ENCODE measurements at places on chromosomes 3 and 15. TPM values are rescaled to one million over a fixed set of nuclear protein-coding genes. Genes with fewer than 3 reads are reported as not detected.

The TMC3 gene
- total RNA-seq = not detected

The NEK11 gene
- 14.4 TPM for total RNA-seq

The SLC22A13 gene
- total RNA-seq = 0.33 TPM

The IGSF10 gene
- total RNA-seq = 45.9 TPM

The CCDC39 gene
- total RNA-seq = under 0.01 TPM

DNA sequence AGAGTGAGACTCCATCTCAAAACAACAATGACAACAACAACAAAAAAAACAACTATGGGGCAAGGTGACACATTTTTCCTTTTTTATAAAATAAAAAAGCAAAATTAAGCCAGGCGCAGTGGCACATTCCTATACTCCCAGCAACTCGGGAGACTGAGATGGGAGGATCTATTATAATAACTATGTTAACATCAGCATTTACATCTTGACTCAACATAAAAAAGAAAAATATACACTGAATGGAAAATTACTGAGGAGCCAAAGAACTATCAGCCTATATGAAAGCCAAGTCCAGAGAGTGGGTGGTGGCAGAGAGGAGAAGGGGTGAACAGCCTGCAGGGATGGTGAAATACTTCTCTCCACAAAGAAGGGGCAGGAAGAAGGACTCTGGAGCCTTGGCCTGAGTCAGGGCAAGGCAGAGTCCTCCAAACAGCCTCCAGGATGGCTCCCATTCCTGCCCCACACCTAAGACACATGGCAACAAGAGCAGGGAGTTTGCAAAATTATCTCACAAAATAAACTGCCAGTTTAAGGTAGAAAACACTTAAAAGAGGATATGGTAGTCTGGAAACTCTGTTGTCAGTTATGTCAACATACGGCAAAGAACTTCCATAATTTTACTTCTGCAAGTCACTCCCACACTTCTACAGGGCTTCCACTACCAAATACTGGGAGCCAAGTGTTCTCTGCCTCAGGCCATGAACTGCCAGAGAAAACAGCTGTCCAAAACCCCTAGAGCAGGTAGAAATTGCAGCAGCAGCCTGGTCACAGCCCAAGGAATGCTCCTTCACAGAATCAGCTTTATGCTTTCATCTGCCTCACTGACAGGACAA, 25.9 kb downstream of the HSPBAP1 start:
- no peak for DNase-seq

- no peak for DNase-seq
These were observed 423.6 kb upstream of the ARL6 start for GRCh38 chr3:97340940-97341339.

DNA sequence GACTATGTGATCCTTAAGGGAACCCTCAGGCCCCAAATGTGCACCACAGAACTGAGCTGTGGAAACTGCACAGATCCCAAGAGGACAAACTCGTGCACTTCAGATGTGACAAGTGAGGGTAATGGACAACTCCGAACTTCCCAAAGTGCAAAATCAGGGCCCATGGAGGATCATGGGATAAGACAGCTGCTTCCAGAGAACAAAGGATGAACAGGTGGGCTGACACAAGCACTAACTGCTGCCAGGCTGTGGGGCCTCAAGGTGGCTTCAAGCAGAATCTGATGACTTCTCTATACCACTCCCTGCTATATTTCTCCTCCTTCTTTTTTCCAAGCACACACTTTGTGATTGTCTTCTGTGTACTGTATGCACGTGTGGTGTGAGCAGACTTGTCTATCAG, 5.4 kb downstream of the TARS3 start:
- DNase-seq = no peak

- no peak for DNase-seq
These were observed 8.7 kb downstream of the SPINT1 start for GRCh38 chr15:40852529-40852928.

DNA sequence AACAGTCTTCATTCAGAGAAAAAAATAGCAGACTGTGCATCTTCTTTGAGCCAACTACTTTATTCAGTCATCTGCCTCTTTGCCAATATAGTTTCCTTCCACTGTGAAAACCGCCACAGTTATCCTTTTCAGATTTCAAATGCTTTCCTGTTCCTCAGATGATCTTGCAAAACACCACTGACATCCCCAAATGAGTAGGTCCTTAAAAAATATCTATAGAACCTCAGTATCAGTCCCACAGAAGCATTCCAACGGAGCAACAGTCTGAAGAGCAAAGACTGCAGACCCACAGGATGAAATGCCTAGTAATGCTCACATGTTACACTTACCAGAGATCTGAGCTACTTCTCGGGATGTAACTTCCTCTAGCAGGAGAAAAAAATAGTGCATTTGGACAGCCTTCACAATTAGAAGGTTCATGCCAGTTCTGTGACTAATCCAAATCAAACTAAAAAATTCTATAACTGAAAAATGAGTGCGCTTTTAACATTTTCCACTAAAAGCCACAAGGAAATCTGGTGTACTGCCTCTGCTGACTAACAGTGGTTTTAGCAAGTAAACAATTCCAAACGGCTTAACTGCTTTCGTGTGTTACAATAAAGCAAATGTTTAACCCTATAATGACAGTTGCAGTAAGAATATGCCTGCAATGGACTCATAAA, at the start of gene ANKRD28:
Gene ANKRD28, minus strand, starts transcription at position 338 of the 662 bp plus-strand sequence. CDS start 1,458 bp downstream, outside the sequence.
- DNase-seq = peak; percentile 98

GRCh38 chr3:127666676-127667075, 6.1 kb upstream of the ABTB1 start:
- DNase-seq = no peak

GRCh38 chr3:114706591-114707232, 412.9 kb downstream of the TIGIT start:
- peak; percentile 80 for DNase-seq

DNA sequence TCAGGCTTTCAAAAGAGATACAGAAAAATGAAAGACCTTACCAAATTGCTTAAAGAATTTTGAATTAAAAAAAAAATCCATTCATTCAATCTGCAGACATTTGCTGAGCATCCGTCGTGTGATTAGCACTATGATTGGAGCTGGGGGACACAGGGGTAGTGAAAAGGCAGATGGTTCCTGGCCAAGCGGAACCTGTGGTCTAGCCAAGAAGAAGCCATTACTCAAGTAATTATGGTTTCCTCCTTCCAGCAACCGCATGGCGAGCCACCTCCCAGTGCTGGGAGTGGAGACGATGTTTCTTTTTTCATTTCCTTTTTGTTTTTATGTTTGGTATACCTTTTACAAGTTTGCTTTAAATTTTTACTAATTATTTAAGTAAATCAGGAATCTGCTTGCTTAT, 140.2 kb downstream of the CACNA2D3 start:
- DNase-seq = no peak

DNA sequence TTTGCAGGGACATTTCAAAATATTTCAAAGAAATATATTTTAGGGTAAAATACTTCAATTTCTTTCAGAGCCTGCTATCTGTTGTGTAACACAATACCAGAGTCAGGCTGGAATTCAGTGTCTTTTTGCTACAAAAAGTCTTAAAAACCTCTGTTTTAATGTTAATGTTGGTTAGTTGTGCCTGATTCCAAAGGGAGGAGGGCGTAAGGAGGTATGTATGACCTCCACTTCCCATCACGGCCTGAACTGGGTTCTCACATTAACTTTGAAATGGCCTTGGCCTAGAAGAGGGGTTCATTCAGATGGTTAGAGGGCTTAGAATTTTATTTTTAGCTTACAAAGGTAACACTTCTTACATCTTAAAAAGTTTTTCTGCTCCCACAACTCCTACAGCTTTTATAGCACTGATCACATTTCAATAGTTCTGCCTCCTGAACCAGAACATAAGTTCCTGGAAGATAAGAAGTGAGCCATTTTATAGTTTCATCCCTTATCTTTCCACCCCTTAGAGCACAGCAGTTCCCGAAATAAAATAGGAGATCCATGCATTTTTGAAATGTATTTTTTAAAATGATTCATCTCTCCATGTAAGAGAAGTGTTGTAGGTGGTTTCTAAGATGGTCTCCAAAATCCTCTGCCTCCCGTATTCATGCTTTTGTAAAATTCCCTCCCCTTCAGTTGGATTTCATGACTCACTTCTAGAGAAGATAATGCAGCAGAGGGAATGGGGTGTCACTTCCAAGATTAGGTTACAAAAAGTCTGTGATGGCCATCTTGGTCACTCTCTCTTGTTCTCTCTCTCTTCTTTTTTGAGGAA, 543.1 kb upstream of the NECTIN3 start:
- no peak for DNase-seq

Data from fibroblast of lung (primary cell).